Neural crest cell (in vitro differentiated cells): ENCODE measurements at places on chromosomes 12 and 14. TPM values are rescaled to one million over a fixed set of nuclear protein-coding genes. Genes with fewer than 3 reads are reported as not detected.

- H3K27ac ChIP-seq, result no peak overlapping the region
- H3K36me3 ChIP-seq, result peaks cover 17% of the 10 kb centered on the region
- DNase-seq, result no peak
- no peaks in the 10 kb centered on the region for H3K27me3 ChIP-seq
- H3K4me3 ChIP-seq, result no peak overlapping the region
Measured at GRCh38 chr12:66388517-66388916, 86.2 kb downstream of the HELB start.

GRCh38 chr12:99455350-99456035 is 192.1 kb upstream of the GARIN6 start:
- H3K4me3 ChIP-seq, result no peak overlapping the region
- H3K27me3 ChIP-seq, result no peaks in the 10 kb centered on the region
- peaks cover 4% of the 10 kb centered on the region for H3K36me3 ChIP-seq
- DNase-seq, result no peak

DNA sequence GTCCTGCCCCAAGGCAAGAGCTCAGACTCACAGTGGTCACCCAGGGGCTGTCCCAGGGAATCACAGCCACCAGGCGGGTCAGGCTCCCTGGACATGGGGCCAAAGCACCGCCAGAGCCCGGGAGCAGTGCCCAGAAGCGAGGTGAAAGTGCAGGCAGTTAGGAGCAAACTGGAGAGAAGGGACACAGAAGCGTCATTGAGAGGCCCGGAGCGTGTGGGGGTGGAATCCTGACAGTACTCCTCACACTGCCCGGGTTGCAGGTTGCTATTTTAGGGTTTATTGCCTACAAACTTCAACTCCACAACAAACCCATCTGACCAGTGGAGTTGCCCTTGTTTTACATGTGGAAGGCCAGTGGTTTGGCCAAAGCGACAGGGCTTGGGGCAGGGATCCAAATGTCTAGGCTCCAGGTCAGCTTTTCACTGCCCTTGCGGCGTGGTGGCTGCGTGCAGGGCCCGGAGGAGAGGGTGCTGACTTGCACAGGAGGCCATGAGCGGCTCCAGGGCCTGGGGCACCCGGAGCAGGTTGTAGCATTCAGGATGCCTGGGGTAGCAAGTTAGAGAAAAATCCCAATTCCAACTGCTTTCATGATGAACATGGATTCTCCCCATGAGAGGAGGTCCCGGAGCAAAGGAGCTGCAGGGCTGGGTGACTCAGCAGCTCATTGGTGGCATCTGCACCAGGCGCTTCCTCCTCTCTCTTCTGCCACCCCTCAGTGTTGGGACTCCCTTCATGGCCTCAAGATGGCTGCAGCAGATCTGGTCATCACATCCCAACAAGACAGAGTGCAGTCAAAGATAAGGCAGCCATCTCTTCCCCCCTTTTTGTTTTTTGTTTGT is 112.3 kb upstream of the NCOR2 start:
- peaks cover 65% of the 10 kb centered on the region for H3K27me3 ChIP-seq
- H3K4me3 ChIP-seq, result peak overlapping the region; percentile 51
- H3K4me1 ChIP-seq, result peaks cover 77% of the 10 kb centered on the region

DNA sequence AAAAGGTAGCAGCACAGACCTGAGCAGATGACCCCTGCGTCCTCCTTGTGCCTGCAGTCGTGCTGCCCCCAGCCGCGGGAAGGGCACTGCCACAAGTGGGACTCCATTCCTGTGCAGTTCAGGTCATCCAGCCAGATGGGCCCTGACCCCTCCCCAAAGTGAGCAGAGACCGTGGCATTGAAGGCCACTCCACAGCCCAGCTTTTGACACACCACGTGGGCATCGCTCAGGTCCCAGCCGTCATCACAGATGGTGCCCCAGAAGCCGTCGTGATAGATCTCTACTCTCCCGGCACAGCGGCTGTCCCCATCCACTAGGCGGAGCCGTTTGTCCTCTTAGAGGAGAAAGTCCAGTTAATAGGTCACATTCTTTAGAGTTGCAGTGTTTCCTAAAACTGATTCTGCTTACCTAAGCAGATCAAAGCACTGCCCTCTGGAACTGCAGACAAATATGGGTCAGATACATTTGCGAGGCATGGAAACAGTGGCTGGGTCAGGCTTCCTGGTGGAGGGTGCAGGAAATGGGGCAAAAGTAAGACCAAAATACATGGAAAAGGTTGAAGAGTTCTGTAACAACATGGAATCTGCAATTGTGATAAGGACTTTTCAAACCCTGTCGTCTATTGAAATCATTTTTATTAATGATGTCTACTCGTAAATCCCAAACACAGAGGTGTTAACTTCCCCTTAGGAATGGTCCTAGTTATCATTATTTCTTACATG is 69.4 kb downstream of the CD163L1 start:
- no peak overlapping the region for H3K4me3 ChIP-seq
- H3K27ac ChIP-seq, result no peak overlapping the region
- no peak for DNase-seq
- H3K36me3 ChIP-seq, result no peaks in the 10 kb centered on the region
- H3K4me1 ChIP-seq, result no peaks in the 10 kb centered on the region

GRCh38 chr12:113601656-113602263 is 130.1 kb upstream of the LHX5 start:
- H3K4me1 ChIP-seq, result no peaks in the 10 kb centered on the region
- peaks cover 92% of the 10 kb centered on the region for H3K27me3 ChIP-seq
- H3K27ac ChIP-seq, result no peak overlapping the region

GRCh38 chr12:79822475-79822874 is 112.4 kb downstream of the PPP1R12A start:
- H3K36me3 ChIP-seq, result peaks cover 12% of the 10 kb centered on the region
- no peak overlapping the region for H3K4me3 ChIP-seq
- no peak for DNase-seq
- H3K27me3 ChIP-seq, result no peaks in the 10 kb centered on the region

- H3K4me1 ChIP-seq, result no peaks in the 10 kb centered on the region
- H3K4me3 ChIP-seq, result no peak overlapping the region
- DNase-seq, result no peak
- H3K36me3 ChIP-seq, result peaks cover 5% of the 10 kb centered on the region
Measured at GRCh38 chr12:50004696-50005095, 20.6 kb downstream of the RACGAP1 start.

DNA sequence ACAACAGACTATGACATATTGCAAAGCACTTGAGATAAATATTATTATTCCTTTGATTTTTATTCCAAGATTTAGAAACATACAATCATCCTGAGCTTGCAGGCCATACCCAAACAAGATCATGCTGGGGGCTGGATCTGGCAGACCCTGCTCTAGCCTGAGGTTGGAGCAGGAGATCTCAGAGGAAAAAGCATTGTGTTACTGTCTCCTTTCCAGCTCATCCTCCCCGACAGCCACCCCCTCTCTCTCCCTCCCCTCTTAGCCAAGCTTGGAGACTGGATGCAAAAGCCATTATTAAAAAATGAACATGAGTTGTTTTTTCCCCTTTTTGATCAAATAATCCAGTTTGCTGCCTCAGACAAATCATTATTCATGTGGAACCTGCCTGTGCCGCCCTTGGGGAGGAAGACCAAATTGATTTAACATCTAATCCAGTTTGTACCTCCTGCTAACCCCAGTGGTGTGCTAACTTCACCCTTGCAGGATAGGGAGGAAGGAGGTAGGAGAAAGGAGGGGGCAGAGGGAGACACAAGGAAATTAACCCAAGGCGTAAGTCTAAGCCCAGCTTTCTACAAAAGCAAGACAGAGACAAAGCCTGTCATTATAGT is 565.8 kb upstream of the TBX3 start:
- no peak overlapping the region for H3K27ac ChIP-seq
- no peak for DNase-seq
- no peak overlapping the region for H3K4me3 ChIP-seq
- no peaks in the 10 kb centered on the region for H3K4me1 ChIP-seq

DNA sequence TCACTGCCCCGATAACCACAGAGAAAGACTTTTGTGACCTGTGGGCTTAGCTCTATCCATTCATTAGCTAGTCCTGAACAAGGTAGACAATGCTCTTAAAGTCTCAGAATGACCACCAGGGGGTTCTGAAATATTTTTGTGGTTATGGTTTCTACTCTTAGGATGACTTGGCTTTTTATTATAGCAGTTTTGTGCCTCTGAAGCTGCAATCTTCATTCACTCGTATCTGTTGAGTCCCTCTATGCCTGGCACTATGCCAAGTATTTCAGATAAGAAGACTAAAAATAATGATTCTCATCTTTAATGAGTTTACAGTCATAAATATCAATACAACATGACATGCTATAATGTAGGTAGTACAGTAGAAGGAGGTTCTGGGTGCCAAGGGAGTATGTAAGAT is 130.8 kb upstream of the TRHDE start:
- H3K4me1 ChIP-seq, result no peaks in the 10 kb centered on the region
- no peak for DNase-seq
- H3K4me3 ChIP-seq, result no peak overlapping the region
- peaks cover 2% of the 10 kb centered on the region for H3K27me3 ChIP-seq

DNA sequence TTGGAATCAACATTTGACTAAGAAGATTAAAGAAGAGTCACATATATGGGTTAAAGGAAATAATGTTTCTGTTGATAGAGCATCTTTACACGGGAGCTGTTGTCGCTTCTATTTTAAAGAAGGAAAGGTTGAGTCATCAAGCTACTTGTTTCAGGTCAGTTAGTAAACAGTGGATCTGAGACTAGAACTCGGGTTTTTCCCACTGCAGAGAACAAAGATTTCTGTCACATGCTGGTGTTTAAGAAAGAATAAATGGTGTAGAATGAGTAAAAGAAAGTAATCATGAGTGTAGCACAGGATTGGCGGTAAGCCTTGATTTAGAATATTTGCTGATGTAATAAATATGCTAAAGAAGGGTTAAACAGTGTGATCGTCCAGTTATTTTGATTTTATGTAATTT is 455.5 kb downstream of the AEBP2 start:
- no peaks in the 10 kb centered on the region for H3K27me3 ChIP-seq
- H3K27ac ChIP-seq, result no peak overlapping the region
- no peaks in the 10 kb centered on the region for H3K36me3 ChIP-seq
- no peaks in the 10 kb centered on the region for H3K4me1 ChIP-seq
- no peak overlapping the region for H3K4me3 ChIP-seq

DNA sequence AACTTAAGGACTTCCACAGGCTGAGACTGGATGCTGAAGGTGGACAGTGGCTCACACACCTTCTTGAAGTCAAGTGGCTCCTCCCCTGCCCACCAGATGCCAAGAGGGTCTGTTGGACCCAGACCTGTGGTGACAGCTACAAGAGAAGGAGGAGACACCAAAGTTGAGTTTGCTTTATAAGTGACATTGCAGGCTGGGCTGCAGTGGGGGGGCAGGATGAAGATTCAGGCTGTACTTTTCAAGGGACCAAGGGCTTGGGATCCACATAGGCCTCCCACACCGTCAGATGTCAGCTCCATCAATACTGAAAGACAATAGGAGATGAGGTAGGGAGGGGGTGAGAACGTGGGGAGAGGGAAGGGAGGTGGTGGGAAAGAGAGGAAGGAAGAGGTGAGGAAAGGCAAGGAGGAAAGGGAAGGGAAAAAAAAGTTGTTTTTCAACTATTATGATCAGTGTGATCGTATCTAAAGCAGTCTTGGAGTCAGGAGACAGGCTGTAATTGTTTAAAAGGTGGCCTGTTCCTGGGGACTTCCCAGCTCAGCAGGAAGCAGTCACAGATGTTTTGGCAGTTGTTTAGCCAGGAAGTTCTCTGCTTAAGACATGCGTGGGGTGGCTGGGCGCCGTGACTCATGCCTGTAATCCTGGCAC is 84.1 kb upstream of the RESF1 start:
- no peaks in the 10 kb centered on the region for H3K4me1 ChIP-seq
- peak overlapping the region; percentile 71 for H3K27ac ChIP-seq
- no peak for DNase-seq
- H3K27me3 ChIP-seq, result no peaks in the 10 kb centered on the region
- no peak overlapping the region for H3K4me3 ChIP-seq

- no peak overlapping the region for H3K4me3 ChIP-seq
- no peak overlapping the region for H3K27ac ChIP-seq
- H3K4me1 ChIP-seq, result no peaks in the 10 kb centered on the region
- H3K27me3 ChIP-seq, result no peaks in the 10 kb centered on the region
Measured at GRCh38 chr12:62372825-62373224, 93.8 kb upstream of the MON2 start.

KLRC2 gene
- not detected in 2 replicates for total RNA-seq

GRCh38 chr12:29940811-29941210 is 157.1 kb upstream of the TMTC1 start:
- H3K27me3 ChIP-seq, result no peaks in the 10 kb centered on the region
- DNase-seq, result no peak
- no peak overlapping the region for H3K4me3 ChIP-seq

- H3K27me3 ChIP-seq, result peaks cover 3% of the 10 kb centered on the region
- no peaks in the 10 kb centered on the region for H3K36me3 ChIP-seq
- no peak for DNase-seq
- peaks cover 11% of the 10 kb centered on the region for H3K4me1 ChIP-seq
- H3K4me3 ChIP-seq, result no peak overlapping the region
Measured at GRCh38 chr14:104108570-104109541, 23.4 kb downstream of the ASPG start.

WNT1 gene
- total RNA-seq, result 1.2 and 2.1 TPM in 2 replicates

- no peak for DNase-seq
- peaks cover 3% of the 10 kb centered on the region for H3K27me3 ChIP-seq
- H3K4me3 ChIP-seq, result no peak overlapping the region
Measured at GRCh38 chr12:4241592-4241991, 32.0 kb upstream of the CCND2 start.

- no peak overlapping the region for H3K4me3 ChIP-seq
- DNase-seq, result no peak
- H3K27ac ChIP-seq, result peak overlapping the region; percentile 63
Measured at GRCh38 chr12:4450551-4451112, 5.0 kb upstream of the FGF6 start.

DNA sequence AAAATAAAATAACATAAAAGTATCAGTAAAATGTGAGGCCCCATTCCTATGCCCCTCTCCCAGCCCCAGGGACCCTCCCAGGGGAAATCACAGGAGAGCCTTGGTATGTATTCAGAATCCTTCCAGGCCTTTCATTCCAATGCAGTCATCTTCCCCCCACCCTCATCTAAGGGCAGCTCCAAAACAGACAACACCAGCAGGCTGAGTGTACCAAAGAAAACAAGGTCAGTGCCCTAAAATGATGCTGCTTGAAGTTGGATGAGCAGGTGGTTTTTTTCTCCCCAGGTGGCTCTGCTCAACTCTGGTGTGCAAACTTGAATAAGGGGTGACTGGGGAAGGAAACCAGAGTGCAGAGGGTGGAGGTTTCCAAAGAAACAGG is 56.2 kb downstream of the TSPAN9 start:
- no peak overlapping the region for H3K27ac ChIP-seq
- DNase-seq, result no peak
- H3K27me3 ChIP-seq, result no peaks in the 10 kb centered on the region
- no peak overlapping the region for H3K4me3 ChIP-seq
- H3K36me3 ChIP-seq, result peaks cover 4% of the 10 kb centered on the region
- H3K4me1 ChIP-seq, result peaks cover 21% of the 10 kb centered on the region
